ENCODE measurements at places on chromosomes 3 and 15.

DNA sequence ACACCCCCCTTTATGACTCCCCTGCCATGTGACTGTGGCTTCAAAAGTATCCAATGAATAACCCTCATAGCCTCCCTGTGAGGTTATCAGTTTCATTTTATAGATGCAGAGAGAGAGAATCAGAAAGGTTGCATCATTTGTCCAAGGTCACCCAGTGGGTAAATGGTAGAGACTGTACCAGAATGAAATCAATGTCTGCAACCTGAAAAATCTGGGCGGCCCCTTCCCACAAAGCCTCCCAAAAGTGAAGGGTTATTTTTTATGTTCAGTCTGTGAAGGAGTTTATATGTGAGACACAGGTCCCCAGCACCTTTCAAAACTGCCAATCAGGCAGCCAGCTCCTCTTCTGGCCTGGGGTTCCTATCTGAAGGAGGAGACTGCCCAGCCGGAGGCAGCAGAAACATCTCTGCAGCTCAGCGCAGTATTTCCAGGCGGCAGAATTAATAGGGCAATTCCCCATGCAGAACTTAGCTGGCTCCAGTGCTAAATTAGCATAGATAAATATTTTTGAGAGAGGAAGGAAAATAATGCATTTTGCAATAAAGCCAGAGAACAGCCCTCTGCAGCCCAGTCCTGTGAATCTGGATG, 130.8 kb upstream of the PRR20G start:
- no peak for DNase-seq

DNA sequence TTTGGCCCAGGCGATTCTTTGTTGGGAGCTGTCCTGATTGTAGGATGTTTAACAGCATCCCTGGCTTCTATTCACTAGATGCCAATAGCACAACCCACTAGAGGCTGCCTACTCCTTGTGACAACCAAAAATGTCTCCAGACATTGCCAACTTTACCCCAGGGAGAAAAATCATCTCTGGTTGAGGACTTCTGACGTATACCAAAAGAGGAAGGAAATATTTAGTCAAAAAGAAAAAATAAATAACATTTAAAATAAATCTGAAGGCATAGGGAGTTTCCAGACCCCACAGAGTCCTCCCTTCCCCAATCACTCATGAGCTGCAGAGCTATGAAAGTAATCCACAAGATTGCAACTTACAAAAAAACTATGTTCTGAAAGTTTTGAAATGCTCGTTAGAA, 61.0 kb downstream of the MECOM start:
- DNase-seq = no peak

GRCh38 chr15:26686547-26687187, 86.2 kb downstream of the GABRB3 start:
- DNase-seq = no peak

- no peak for DNase-seq
Measured at GRCh38 chr3:134441321-134441720, 44.5 kb downstream of the ANAPC13 start.

GRCh38 chr3:127328421-127328820, 40.6 kb upstream of the PRR20G start:
- DNase-seq = no peak

DNA sequence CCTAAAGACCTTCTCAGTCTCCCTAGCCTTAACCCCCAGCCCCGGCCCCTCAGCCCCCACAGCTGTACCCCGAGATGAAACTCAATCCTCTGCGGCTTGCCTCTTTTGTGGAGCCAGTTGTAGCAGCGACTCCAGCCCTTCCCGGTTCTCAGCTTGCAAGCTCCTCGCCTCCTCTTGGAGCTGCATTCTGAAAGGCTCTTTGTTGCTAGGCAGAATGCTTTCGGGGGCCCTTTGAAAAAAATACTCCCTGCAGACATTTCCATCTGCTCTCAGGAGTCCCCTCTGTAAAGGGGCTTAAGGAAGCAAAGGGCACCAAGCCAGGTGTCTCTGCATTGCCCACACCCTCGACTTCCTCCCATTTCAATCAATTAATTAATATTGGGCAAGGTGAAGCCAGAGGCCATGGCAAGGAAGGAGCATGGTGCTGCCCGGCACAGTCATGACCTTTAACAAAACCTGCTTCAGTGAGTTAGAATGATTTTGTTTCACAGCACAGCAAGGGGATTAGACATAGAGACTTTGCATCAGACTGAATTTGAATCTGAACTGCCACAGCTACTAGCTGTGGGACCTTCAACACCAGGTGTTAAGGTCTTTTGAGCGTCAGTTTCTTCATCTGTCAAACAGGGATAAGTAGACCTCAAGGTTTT, 65.5 kb downstream of the SRGAP3 start:
- DNase-seq = no peak

DNA sequence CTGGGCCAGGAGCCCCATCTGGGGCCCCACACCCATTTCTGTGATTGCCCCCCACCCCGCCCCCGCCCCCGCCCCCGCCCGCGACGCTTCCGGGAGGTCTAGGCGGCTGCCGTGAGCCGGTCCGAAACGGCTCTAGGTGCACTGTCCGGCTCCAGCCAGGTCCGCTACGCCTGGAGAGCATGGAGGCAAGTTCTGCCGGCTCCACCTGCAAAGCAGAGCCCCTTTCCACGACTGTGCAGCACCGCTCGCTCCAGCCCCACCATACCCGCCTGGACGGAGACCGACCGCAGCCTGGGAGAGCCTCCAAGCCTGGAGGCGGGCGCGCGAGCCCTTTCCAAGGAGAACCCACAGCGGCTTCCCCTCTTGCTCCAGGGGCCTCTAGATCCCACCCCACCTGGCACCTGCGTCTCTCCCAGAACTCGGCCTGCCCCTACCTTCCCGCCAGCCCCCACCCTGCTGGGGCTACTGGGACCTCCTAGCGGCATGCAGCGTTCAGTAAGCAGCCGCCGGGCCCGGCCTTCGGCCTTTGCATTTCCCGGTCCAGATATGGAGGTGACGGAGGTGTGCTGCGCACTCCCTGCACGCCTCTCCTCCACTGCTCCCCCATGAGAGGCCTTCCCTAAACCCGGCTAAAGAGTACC, 66.2 kb downstream of the KLF13 start:
- no peak for DNase-seq

DNA sequence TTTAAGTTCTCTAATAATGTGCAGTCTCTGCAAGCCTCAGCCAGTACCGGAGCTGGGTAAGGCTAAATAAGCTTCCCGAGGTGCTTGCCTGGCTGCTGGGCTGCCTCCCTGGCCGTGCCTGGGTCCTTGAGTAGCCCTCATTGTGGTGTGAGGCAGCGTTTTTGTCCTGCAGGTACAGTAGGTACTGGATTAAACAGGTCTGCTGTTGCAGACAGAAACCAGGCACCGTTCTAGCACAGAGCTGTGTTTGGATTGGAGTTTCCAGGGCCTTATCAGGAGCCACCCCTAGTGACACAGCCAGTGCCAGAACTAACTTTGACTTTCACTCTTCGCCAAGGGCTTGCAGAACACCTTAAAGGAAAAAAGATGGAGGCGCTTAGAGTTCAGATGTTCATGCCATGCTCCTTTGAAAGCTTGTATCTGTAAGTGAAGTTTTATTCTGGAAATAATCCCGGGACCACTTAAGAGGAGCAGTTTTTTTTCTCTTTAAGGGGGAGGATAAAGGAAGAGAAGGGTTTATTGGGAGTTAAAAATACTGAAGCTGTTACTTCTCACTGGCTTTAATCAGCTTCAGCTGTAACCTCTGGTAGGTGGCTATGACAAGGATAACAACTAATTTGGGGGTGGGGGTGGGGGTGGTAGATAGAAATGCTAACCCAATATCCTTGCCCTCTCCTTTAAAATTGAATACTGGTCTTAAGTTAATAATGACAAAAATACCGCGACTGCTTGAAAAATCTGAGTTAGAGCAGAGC, 126.8 kb downstream of the MITF start:
- no peak for DNase-seq

GRCh38 chr3:184757022-184757651, 45.3 kb upstream of the MAGEF1 start:
- DNase-seq = peak; percentile 25

DNA sequence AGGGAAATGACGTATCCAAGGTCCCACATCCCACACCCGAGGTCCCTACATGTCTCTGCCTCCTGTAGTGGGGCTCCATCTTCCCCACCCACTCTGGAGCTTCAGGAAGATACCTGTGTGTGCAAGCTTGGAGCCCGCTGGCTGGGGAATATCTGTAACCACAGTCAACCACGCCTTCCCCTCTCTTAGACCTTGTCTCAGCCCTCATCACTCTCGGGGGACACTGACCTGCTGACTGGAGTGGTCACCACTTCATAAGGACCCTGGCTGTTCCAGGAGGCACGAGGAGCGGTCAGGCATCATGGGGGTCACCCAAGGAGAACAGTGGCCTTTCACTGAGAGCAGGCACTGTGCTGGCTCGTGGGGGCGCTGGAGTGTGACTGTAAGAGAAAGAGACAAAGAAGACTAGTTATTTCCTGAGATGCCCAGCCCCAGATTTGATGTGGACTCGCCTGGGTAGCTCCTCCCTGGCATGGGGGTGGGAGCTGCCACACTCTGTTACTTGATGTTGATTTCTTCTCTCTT, 48.6 kb downstream of the CTXND1 start:
- DNase-seq = no peak

- no peak for DNase-seq
Measured at GRCh38 chr3:19632099-19633074, 301.6 kb downstream of the EFHB start.

GRCh38 chr3:125310623-125311081, 64.5 kb downstream of the ZNF148 start:
- no peak for DNase-seq

- no peak for DNase-seq
Measured at GRCh38 chr15:63157891-63158431, 684 bp upstream of the RPS27L start.

DNA sequence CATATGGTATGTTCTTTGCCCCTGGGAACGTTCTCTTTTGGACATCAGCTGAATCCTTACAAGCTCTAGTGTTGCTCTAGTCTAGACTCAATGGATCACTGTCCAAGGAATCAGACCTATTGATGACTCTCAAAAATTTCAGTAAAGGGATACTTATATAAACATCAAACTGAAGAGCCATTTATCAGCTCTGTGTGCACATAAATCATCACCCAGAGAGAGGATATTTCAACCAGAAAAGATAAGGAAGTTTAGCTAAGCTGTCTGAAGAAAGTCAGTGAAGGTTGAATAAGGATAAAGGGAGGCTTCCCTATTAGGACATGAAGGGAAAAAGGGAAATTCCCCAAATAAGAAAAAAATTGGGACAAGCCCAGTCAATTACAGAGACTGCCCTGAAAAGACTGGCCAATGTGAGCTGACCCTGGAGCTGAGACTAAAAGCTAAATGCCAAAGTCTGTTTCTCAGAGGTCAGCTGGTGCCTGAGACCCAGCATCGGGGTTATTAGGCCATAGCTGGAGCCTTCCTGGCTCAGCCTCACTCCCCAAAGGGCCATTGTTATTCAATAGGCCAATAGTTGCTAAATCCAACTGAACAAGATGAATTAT, 424.1 kb upstream of the THBS1 start:
- DNase-seq = no peak

- no peak for DNase-seq
Measured at GRCh38 chr3:33869977-33870376, 71.5 kb downstream of the PDCD6IP start.

DNA sequence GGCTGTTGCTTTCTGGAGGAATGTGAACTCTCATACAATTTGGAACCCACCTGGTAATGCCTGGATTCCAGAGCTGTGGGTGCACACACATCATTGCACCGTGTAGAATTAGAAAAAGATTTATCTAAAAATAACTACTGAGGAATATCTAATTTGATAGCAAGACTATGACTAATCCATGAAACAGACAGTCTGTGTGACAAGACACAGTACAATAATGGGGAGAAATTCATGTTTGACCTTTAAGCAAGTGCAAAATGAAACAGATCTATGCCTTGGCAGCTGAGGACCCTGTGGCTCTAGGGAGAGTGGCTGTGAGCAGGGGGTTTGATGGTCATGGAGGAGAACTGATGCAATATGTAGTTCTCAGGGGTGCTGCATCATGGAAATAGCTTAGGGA, 7.9 kb upstream of the DOCK3 start:
- DNase-seq = no peak

DNA sequence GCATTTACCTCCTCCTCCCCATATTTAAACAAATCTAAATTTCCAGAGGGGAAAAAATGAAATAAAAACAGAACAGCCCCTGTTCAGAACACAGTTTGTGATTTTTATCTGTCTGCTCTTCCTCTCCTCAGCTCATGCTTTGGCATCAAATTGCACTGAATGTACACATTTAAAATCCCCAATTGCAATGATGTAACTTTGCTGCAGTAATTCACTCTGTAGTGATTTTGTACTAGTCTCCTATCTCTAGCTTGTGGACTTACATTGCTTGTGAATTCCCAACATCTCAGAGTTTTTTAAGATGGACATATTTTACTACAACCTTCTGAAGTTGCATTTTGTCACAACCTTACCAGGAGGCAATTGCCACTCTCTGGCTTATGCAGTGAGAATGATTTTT, 81.6 kb upstream of the ROBO2 start:
- DNase-seq = no peak

DNA sequence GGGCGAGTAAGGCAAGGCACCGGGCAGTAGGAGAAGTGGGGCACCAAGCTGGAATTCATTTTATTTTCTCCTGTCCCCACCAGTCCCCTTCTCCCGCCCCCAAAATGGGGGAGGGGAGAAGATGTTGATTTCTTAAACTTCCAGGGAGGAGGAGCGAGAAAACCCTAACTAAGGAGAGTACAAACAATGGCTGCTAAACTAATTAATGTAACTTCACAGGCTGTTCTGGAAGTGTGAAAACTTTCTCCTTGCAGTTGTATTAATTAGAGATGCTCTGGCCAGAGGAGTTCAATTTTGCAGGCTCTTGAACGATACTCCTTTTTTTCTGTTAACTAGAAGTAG, 11.5 kb downstream of the ZIC4 start:
- DNase-seq = no peak

GRCh38 chr3:72437661-72438406, 410.4 kb downstream of the SHQ1 start:
- DNase-seq = no peak

Data from NCI-H2029 (cell line).